LNCaP clone FGC (cell line): ENCODE measurements at places on chromosomes 3 and 15.
A peak's percentile ranks its signal among the peaks of the same experiment; 100 is the strongest.

- no peak for DNase-seq
Measured at GRCh38 chr3:71247221-71247957, 336.1 kb downstream of the FOXP1 start.

DNA sequence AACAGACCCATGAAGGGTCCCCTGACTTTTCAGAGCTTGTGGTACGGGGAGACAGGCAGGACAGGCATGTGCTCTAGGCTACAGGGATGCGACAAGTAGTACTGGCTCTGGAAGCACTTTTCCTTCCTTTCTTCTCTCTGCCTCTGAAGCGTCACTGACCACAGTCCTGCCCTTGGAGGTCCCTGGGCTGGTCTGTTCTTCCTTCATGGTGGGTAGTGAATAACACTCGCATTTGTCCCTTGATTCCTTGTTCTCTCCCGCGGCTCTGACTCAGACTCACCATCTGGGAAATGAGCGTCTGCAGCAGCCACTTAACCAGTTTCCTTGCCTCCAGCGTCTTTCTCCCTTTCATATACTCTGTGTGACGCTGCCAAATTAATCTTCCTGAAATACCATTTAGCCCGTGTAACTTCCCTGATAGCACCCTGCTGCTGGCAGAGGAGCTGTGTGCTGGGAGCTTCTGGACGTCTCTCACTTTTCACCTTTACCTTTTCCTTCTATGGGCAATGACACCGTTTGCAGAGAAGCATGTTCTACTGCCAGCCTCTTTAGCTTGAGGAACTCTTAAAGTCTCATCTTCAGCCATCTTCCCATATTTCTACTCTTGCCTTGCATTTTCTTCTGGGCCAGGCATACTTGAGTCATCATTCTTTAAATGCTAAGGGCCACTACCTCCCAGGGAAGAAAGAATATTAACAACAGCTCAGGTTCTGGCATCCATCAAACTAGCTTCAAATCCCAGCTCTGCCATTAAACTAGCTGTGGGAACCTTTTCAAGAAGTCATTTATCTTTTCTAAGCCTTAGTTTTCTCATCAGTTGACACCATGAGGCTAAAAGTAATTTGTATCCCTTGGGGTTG is 33.6 kb downstream of the TMEM45A start:
- DNase-seq: no peak

DNA sequence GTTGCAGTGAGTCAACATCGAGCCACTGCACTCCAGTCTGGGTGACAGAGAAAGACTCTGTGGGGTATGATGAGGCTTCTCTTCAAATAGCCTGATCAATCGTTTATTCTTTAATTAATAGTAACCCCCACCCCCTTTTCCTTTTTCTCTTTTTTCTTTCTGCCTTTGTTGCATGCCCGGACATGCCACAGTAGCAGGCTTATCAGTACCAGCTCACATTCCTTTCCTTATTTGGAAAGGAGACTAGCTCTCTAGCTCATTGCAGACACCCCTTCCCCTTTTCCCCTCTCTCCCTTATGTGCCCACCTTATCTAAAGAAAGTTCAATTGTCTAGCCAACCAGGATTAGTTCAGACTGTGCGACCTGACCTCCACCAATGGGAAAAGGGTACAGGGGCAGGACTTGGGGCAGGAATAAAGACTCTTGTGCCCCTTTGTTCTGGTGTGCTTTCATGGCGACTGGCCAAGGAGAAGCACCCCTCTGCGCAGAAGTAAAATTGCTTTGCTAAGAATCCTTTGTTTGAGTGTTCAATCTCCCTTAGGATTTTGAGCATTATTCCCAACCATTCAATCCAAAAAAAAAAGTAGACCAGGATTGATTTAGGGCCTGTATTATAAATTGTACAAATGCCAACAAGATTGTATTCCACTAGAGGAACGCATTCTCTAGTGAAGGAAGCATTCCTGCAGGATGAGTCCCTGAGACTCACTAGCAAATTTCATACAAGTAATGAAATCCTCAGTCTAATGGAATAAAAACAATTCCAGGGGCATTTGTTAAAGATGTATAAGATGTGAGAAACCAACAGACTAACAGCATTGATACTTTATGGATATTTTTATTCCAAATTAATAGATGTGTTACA is 95.8 kb upstream of the SNRPN start:
- no peak for DNase-seq

- DNase-seq: no peak
Measured at GRCh38 chr15:63054985-63055384, 12.4 kb downstream of the TPM1 start.

DNA sequence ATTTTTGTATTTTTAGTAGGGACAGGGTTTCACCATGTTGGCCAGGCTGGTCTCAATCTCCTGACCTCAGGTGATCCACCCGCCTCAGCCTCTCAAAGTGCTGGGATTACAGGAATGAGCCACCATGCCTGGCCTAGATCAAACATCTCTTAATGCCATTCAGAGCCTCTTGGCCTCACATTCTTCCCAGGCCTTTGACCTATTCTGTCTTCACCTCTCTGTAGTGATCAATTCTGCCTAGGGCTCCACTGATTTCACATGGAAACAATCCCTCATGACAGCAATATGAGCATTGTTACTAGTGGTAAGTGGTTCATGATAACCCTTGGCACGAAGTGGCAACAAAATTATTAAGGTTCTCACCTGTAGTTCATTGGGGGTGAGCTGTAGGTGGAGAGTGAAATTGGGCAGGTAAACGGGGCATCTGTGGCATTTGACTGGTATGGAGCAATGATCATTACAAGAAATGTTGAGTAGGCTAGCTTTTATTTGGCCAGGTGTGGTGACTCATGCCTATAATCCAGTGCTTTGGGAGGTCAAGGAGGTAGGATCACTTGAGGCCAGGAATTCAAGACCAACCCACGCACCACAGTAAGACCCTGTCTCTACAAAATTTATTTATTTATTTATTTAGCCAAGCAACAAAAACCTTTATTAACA is 4.8 kb upstream of the ARPIN start:
- no peak for DNase-seq

DNA sequence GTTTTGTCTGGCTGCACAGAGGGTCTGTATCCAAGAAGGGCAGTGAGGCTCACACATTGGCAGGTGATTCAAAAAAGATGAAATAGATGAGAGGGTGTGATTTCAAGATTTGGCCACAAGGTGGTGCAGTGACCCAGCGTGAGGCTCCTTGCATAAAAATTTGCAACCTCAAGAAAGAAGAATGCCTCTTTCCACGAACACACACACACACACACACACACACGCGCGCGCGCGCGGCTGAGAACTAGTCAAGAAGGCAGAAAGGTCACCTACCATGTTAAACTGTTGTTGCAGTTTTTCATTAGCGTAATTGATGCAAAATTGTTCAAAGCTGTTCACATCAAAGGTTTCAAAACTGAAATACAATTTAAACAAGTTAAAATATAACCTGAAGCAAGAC is 39.2 kb downstream of the MYO5C start:
- peak; percentile 42 for DNase-seq

DNA sequence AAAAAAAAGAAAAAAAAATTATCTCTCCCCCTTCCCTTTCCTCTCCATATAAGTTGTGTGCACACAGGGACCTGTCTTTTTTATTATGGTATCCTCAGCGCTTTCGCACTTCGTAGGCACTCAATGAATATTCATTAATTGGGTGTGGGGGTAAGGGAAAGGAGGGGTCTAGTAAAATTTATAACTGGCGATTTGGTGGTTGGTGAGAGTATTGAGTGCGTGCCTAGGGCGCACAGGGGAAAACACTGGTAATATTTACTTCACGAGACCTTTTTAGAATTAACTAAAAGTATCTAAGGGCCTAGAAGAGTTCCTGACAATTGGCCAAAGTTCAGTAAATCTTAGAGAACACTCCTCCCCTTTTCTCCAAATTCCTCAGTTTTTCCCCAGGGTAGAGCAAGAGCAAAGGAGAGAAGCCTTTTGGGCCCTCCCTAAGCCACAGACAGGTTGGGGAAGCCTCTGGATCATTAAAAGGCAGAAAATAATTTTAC is 25.7 kb downstream of the TYRO3 start:
- no peak for DNase-seq

DNA sequence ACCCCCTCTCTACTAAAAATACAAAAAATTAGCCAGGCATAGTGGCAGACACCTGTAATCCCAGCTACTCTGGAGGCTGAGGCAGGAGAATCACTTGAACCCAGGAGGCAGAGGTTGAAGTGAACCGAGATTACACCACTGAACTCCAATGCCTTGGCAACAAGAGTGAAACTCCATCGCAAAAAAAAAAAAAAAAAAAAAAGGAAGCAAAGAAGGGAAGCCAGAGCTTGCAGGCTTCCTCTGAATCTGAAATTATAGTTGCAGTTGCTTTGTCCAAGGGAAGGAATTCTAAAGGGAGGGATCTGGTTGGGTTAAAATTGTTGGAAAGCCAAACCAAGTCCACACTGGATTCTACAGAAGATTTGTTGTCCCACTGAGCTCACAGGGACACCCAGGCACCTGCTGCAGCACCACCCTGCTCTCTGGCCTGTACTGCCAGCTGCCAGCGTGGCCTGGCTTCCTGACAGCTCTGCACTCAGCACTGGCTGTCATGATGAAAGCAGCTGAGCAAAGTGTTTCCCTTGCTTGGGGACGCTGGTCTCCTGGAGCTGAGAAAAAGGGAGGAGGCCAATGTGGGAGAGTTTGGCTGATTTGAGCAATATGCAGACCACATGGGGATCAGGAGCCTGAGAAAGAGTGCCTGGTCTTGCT is 88.8 kb upstream of the HES1 start:
- no peak for DNase-seq

DNA sequence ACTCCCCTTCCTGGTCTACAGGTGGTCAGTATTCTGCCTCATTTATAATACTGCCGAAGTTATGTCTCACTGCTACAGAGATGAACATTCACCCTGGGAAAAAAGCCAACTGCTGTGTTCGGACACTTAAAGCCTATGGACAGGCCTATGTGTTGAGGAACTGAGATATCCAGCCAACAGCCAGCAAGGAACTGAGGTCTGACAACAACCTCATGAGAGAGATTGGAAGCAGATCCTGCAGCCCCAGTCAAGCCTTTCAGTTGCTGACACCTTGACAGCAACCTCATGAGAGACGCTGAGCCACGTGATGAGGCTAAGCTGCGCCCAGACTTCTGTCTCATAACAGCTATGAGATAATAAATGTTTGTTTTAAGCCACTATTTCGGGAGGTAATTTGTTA is 18.2 kb upstream of the FHIT start:
- DNase-seq: no peak

DNA sequence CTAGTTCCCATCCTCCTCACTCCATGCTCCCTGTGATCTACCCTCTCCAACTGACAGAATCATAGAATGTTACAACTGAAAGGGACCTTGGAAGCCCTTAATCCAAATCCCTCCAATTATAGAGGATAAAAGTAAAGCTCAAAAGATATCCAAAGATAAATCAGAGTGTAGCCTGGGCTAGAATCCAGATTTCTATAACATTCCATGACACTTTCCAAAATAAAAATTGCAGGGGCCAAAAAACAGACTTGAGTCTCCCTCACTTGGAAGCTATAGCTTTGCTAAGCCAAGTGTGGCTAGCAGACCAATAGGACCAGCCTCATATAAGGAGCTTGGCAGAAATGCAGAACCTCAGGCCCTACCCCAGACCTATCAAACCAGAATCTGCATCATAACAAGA is 148.1 kb downstream of the NTRK3 start:
- no peak for DNase-seq

DNA sequence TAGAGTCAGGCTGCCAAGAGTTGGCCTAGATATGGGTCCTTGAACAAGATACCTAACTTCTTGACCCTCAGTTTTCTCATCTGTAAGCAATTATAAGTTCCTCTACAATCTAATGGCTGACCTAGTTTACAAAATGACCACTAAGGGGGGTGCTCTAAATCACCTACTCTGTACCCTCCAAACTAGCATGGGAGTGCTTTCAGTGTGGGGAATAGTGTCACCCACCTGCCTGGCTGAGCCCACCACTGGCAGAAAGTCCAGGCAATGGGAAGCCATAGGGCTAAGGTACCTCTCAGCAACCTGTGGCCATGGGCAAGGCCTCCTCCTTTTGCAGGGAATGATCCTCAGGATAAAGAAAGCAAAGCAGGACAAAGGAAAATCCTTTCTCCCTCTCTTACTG is 58.9 kb downstream of the COL6A5 start:
- no peak for DNase-seq

GRCh38 chr15:91698241-91698640 is 155.3 kb upstream of the SLCO3A1 start:
- DNase-seq: no peak

DNA sequence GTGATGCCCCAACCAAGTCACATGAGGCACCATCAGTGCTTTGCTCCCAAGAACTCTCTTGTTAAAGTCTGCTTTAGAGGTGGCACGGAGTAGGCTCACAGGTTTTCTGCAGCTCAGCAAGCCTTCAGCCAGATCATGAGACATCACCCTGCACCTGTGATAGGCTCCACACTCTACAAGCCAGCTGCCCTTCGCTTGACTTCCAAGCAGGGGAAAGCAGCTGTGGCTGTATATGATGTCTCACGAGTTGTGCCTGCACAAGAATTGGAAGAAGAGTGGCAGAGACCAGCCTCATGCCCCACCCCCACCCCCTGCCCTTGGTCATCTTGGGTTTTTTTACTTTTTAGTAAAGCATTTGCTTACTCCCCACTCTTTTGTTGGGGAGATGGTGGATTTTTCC is 22.5 kb downstream of the MRPS11 start:
- DNase-seq: no peak

DNA sequence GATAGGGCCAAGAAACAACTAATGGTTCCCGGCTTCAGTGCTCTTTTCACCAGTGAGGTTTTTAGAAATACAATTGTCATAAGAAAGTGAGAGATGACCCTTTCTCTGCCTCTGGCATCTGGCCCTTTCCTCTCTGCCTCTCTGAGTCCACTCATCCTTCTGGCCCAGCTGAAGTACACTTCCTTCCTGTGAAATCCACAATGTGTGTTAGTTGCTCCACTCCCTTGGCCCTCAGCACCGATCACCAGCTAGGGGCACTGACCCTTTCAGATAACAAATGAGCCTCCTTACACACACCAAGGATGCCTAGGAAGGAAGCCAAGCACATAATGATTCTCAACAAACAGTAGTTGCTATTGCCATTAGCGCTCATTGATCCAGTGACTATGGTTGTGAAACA is 2.9 kb upstream of the CAV3 start:
- no peak for DNase-seq

DNA sequence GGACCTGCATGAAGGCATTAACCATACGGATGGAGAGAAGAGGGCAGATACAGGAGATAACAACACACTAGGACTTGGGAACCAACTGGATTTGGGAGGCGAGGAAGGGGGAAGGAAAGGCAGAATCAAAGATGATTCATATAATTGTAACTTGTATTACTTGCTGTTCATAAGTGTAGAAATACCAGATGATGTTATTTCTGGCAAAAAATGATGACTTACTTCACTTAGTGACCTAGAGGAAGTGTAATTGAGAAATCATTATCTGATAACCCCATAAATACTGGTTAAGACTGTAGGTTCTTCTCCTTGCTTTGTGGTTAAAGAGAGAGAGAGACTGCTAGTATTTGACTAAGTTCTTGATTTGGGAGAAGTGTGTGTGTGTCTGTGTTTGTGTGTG is 50.5 kb upstream of the GK5 start:
- no peak for DNase-seq

GRCh38 chr3:79018671-79019136 is 749.1 kb downstream of the ROBO1 start:
- no peak for DNase-seq
